Fibroblast of villous mesenchyme (primary cell): ENCODE measurements at places on chromosomes 12 and 14. TPM values are rescaled to one million over a fixed set of nuclear protein-coding genes. Genes with fewer than 3 reads are reported as not detected.

The TMTC1 gene
- 12.2 and 33.2 TPM in 2 replicates for total RNA-seq

The NUP37 gene
- 28.3 and 39.3 TPM in 2 replicates for total RNA-seq

The KRT74 gene
- not detected in 2 replicates for total RNA-seq

The OAS3 gene
- 10.3 and 12.5 TPM in 2 replicates for total RNA-seq

The KCNA5 gene
- not detected in 2 replicates for total RNA-seq

The KCNH3 gene
- under 0.01 TPM in 2 replicates for total RNA-seq

The FOXG1 gene
- total RNA-seq = under 0.01 TPM in 1 of 2 replicates, not detected in the other

The IRAK3 gene
- 2.6 and 3.0 TPM in 2 replicates for total RNA-seq

The DEGS2 gene
- total RNA-seq = not detected in 2 replicates

The LRP1-AS gene
- total RNA-seq = not detected in 2 replicates

The MSI1 gene
- total RNA-seq = not detected in 2 replicates

The PPP4R3A gene
- total RNA-seq = 43.5 and 65.2 TPM in 2 replicates

The CLEC14A gene
- 2.2 and 2.3 TPM in 2 replicates for total RNA-seq

The PIK3C2G gene
- total RNA-seq = not detected in 2 replicates

The B4GALNT3 gene
- under 0.01 TPM in 2 replicates for total RNA-seq

The DDN gene
- under 0.01 and 0.32 TPM in 2 replicates for total RNA-seq

The PLEKHG7 gene
- not detected in 2 replicates for total RNA-seq

The KRT80 gene
- total RNA-seq = 0.32 and 1.3 TPM in 2 replicates

The P2RX2 gene
- not detected in 2 replicates for total RNA-seq

The ZFYVE1 gene
- total RNA-seq = 20.3 and 21.6 TPM in 2 replicates

The ETFBKMT gene
- total RNA-seq = 2.3 and 2.6 TPM in 2 replicates

The KRT7 gene
- total RNA-seq = 20.6 and 36.7 TPM in 2 replicates

The NANOG gene
- total RNA-seq = not detected in 2 replicates

The RHNO1 gene
- 28.3 and 38.0 TPM in 2 replicates for total RNA-seq

The ABCD4 gene
- 25.0 and 27.7 TPM in 2 replicates for total RNA-seq

The PTCSC3 gene
- total RNA-seq = not detected in 2 replicates

The RBP5 gene
- not detected in 2 replicates for total RNA-seq

The SLC7A8 gene
- total RNA-seq = 0.86 and 0.97 TPM in 2 replicates

The TAS2R19 gene
- 4.8 and 7.8 TPM in 2 replicates for total RNA-seq

The ENDOU gene
- not detected in 2 replicates for total RNA-seq

The SLC39A5 gene
- total RNA-seq = not detected in 2 replicates

The GLT8D2 gene
- total RNA-seq = 51.4 and 55.1 TPM in 2 replicates

The RILPL1 gene
- total RNA-seq = 10.6 and 13.4 TPM in 2 replicates

The RSRC2 gene
- 34.5 and 41.9 TPM in 2 replicates for total RNA-seq

The RAP1B gene
- total RNA-seq = 125 and 155 TPM in 2 replicates

The NEMP1 gene
- 10.0 and 19.0 TPM in 2 replicates for total RNA-seq

The PLXNC1 gene
- 0.86 and 0.97 TPM in 2 replicates for total RNA-seq

The BATF gene
- not detected in 2 replicates for total RNA-seq

The OSGEP gene
- total RNA-seq = 36.3 and 41.2 TPM in 2 replicates

The PPP1R36 gene
- 0.97 and 3.5 TPM in 2 replicates for total RNA-seq

The KRT82 gene
- total RNA-seq = not detected in 2 replicates

The APOF gene
- total RNA-seq = not detected in 2 replicates

The GARIN6 gene
- not detected in 2 replicates for total RNA-seq
